ENCODE measurements at places on chromosomes 6 and 20.

GRCh38 chr6:50842861-50843384 is 24.3 kb downstream of the TFAP2B start:
- no peak for DNase-seq

DNA sequence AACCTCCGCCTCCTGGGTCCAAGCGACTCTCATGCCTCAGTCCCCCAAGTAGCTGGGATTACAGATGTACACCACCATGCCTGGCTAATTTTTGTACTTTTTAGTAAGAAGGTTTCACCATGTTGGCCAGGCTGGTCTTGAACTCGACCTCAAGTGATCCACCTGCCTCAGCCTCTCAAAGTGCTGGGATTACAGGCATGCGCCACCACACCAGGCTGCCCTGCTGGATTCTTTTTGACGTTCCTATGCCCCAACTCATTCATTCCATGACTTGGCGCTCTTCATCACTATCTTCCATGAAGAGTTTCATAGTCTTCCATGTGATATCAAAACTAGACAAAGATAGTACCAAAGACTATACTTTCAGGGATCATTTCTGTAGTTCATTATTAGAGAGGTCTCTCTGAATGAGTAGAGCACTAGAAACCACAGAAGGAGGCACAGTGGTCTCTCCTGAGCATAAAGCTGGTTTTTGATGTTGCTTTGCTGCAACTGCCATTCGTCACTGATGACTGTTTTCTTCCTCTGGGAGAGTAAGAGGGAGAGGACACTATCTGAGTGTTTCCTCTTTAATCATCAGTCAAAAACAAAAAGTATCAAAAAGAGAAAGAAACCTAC is 23.5 kb downstream of the DNAAF9 start:
- no peak for DNase-seq

DNA sequence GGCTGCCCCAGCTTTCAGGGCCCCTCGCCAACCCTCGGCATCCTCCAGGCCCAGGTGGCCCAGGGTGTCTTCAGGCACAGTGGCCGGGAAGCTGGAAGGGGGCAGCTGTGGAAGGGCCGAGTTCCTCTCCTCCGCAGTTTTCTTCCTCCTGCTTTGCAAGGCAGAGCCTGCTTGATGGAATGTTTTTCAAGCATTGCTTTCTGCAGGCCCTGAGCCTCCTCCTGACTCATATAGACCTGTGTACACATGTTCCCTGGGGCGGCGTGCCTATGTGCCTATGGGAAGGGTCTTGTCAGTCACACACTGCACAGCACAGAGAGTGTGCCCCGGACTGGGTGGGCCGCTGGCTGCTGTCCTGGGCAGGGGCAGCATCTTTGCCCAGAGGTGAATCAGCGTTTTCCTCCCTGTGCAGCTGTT is 107.5 kb downstream of the ERMARD start:
- no peak for DNase-seq

- no peak for DNase-seq
These were observed 8.8 kb downstream of the CABLES2 start for GRCh38 chr20:62398120-62398821.

DNA sequence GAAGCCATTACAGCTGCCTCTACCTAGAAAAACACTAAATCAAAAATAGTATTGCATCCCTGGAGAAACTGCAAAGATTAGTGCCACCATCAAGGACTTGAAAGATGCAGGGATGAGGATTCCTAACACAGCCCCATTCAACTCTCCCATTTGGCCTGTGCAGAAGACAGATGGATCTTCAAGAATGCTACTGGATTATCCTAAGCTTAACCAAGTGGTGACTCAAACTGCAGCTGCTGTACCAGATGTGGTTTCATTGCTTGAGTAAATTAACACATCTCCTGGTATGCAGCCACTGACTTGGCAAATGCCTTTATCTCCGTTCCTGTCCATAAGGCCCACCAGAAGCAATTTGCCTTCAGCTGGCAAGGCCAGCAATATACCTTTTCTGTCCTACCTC is 117.4 kb downstream of the TBC1D32 start:
- DNase-seq: no peak

GRCh38 chr6:65052626-65053025 is 654.4 kb downstream of the EYS start:
- no peak for DNase-seq

DNA sequence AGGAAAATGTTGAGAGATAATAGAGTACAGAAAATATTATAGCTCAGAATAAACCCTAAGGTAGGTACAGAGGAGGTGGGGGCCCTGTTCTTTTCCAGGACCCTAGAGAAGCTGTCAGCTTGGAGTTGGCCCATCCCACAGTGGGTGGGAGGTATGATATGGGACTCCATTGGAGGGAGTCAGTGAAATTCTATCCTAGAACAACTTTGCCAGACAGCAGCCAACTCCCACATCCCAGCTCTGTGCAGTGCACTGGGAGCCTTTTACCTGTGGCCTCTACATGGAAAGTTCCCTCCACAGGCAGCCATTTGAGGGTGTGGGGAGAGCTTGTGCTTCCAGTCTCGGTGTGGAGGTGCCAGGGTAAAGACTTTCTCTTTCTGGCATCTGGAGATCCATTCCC is 36.8 kb upstream of the CLIC5 start:
- no peak for DNase-seq

- DNase-seq: no peak
These were observed 26.8 kb downstream of the SERPINB6 start for GRCh38 chr6:2944405-2945152.

DNA sequence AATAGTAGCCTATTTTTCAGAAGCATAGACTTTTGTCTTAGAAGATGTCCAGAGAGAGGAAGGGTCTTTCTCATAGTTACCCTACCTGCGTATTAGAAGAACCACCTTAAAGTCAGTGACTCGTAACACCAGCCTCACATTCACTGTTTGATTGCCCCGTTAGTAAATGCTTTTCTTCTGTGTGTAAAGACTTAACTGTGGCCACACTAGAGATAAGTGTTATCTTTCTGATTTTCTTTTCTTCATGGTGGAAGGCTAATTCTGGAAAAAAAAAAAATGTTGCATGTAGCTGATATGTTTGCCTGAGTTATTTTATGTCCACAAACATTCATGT is 83.9 kb downstream of the SAMD3 start:
- no peak for DNase-seq

- DNase-seq: no peak
These were observed 200.5 kb downstream of the ARID1B start for GRCh38 chr6:156977527-156978291.

DNA sequence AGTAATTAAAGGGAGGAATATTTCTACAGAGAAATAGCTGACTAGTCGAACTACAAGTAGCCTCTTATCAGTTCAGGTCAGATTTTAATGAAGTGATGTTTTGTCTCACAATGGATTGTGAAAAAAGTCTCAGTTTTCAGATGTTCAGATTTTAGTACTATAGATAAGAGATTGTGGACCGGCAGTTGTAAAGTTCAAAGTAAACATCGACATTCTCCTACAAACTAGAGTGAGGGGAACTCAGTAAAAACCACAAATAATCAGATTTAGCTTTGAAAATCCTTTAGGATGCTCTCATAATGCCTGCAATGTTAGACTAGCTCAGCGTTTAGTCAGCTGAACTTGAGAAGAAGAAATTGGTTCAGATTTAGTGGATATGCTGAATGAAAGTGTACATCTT is 39.9 kb downstream of the RCAN2 start:
- no peak for DNase-seq

- DNase-seq: no peak
These were observed 27.9 kb upstream of the SYNCRIP start for GRCh38 chr6:85670573-85670972.

- DNase-seq: no peak
These were observed 98.8 kb downstream of the HUS1B start for GRCh38 chr6:558089-558488.

DNA sequence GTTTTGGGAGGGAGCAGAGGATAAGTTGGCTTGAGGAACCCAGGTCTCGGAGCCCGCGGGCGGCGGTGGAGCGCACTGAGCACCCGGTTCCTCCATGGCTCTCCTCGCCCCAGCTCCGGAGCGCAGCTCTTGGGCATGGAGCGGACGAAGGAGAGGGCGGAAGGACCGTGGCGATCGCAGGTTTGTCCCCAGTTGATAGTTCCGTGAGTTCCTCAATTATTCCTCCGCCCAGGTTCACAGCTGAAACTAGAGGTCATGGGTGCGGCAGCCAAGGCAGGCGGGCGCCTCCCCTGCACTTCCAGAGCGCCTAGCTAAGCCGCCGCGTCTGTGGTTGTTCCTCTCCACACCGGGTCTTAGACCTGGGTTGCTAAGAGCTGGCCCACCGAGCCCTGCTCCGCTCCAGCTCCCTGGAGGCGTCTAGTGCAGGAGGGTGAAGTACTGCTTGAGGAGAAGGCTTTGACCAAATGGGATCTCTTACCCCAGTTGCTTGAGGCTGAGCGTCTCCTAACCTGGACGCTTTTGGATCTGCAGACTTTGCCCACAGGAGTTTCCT is at the start of gene HTR1B:
TSS of gene HTR1B (minus strand) at position 184 of the 553 bp plus-strand sequence. CDS start at position 96, 88 bp downstream.
- DNase-seq: no peak

DNA sequence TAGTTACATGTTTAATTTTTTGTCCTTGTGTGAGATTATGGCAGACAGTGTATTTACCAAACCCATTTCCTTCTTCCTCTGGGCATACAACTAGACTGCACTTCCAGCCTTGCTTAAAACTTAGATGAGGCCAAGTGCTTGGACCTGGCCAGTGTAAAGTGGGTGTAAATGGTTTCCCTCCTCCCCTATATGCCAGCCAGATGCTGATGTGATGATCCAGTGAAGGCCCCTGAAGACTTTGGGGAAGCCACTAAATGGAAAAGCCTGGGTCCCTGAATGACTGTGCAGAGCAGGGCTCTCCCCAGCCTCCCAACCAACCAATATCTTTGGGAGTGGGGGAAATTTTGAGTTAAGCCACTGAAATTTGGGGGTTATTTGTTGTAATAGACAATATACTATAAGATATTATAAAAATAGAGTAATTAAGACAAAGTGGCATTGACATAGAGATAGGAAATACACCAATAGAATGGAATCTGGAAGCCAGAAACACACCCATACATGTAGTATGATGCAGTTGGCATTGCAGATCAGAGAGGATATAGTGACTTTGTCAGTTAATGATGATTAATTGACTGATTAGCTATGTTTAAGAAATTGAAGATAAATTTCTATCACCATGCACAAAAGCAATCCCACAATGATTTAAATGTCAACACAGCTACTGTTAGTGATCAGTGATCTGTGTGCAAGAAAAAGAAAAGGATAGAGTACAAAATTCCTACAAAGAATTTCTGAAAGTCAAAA is 10.4 kb upstream of the SNX9 start:
- DNase-seq: no peak

Data from stimulated activated CD4-positive, alpha-beta T cell treated with anti-CD3 and anti-CD28 coated beads, Interleukin-4, amount 100 ng/mL, for 4 hours (primary cell).